C1 segment of cervical spinal cord (tissue), 14 donors: ENCODE measurements at places on chromosomes 7 and 10.

DNA sequence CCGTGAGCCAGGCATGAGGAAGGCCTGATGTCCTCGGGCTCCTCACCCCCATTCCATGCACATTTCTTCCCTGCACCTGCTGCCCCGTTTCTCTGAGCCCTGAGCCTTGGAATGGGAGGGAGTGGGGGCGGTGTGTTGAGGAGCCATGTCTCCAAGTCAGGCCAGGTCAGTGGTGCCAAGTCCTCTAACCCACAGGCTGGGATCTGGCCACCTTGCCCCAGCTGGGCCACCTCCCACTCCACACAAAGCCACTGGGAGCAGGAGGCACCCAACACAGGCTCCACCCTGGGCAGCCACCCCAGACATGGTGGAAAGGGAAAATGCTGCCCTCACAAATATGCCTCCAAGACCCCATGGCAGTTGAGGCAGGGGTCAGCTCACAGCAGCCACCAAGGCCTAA lies 27.7 kb downstream of the ZCCHC24 start:
- DNase-seq: no peak

DNA sequence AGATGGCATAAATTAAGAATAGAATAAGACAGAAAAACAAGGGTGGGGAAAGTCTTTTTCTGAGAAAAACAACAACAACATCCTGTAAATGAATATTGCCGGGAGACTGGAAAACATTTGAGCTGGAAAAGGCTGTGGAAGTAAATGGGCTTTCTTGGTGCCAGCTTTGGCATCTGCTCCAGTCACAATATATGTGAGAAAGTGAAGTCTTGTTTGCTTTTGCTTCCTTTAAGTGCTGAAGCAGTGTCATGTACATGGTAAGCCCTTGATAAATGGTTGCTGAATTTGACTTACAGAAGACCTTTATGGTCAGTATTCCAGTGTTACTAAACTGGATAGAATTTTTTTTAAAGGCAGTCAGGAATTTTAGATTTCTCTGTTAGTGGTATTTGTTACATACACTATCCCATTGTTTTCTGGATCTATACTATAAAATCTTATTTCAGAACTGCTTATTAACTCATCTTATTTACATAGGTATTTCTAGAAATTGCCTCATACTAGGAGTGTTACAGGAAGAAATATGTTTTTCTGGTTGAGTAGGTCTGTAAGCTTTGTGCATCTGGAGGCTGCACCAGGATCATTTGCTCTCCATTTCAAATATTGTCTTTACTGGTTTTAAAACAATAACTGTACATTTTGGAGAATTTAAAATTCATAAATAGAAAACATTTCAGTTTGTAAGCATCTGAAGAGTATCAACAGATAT lies 201.7 kb upstream of the FOXP2 start:
- no peak for DNase-seq

GRCh38 chr7:33845991-33846509 lies 59.3 kb upstream of the BMPER start:
- DNase-seq: no peak

GRCh38 chr10:103776878-103777591 lies 78.3 kb downstream of the SH3PXD2A start:
- no peak for DNase-seq

- no peak for DNase-seq
These were observed 67.8 kb upstream of the ATP6V0A4 start for GRCh38 chr7:138865843-138866242.

GRCh38 chr10:3700531-3701076 lies 84.4 kb downstream of the KLF6 start:
- no peak for DNase-seq

DNA sequence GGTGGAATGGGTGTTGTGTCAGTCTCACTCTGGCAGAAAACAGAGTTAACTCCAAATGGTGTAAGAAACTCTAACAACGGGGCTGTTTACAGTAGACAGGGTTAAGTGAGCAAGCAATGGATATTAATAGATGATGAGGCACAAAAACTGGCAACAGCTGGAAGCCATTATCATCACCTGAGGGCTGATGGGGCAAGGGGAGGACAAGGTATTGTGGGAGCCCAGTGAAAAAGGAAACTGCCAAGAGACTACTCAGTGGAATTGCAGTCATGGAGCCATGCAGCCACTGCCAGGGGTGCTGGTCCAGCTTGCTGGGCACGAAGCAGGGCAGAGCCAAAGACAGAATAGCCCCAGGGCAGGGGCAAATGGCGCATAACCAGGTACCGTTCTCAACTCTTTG lies 260.7 kb downstream of the BICC1 start:
- no peak for DNase-seq

- DNase-seq: no peak
These were observed 147.3 kb upstream of the PDE1C start for GRCh38 chr7:32217341-32218153.

- no peak for DNase-seq
These were observed 1.3 kb downstream of the FGFR2 start for GRCh38 chr10:121596689-121597503.

DNA sequence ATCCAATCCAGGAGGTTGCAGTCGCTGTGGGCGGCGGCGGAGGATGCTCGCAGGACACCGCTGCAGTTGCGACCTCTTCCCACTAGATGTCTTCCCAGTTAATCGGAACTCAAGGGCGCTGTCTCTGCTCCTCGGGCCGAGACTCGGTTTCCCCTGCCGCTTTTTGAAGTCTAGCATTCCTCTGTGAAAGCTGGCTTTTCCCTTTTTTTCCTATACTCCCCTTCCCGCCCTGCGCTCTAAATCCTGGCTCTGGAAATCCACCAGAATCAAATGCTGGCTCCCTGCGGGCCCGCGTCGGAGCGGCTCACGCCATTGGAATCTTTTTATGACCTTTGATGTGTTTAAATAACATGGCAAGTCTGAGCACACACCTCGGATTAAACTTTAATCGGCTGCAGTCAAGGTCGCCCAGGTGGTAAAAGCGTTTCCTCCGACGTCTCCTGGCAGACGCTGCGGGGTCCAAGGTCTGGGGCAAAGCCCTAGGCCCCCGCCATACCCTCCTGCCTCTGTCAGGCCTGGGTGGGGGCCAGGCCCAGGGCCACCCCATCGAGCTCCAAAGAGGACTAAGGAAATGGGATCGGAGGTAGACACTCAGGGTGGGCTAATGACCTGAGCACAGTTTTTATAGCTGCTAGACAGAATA lies 10.7 kb upstream of the HOXA13 start:
- DNase-seq: no peak

DNA sequence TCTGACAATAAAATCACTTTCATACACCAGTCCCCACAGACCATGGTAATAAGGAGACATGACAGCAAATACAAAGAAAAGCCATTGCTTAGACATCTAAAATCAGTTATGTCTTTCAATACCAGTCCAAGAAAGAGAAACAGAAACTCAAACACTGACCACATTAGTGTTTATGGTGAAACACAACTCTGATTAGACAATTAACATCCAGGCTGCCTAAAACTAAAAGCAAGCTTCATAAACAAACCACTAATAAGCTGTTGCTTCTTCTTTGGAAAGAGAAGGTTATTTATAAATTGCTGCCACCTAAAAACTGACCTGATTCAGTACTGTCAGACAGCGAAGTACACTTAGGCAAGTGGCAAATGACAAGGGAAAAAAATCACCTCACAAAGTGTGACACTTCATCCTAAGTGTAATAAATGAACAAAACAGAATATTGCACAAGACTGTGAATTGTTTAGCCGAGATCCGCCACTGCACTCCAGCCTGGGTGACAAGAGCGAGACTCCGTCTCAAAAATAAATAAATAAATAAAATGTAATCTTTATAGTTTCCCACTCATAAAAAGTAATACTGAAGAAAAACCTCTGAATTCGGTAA lies 277.4 kb downstream of the PARD3 start:
- no peak for DNase-seq

DNA sequence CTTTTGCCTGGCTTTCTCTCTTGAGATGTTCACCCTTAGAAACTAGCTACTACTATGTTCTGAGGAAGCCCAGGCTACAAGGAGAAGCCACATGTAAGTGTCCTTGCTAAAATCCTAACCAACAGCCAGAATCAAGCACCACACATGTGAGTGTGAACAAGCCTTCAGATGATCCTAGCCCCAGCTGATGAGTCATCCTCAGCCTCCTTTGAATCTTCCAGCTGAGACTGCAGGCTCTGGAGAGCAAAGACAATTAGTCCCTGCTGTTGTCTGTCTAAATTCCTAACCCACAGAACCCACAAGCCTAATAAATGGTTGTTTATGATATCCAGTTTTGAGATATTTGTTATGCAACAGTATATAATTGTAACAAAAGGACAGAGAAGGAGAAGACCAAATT lies 92.8 kb upstream of the TAC1 start:
- no peak for DNase-seq

DNA sequence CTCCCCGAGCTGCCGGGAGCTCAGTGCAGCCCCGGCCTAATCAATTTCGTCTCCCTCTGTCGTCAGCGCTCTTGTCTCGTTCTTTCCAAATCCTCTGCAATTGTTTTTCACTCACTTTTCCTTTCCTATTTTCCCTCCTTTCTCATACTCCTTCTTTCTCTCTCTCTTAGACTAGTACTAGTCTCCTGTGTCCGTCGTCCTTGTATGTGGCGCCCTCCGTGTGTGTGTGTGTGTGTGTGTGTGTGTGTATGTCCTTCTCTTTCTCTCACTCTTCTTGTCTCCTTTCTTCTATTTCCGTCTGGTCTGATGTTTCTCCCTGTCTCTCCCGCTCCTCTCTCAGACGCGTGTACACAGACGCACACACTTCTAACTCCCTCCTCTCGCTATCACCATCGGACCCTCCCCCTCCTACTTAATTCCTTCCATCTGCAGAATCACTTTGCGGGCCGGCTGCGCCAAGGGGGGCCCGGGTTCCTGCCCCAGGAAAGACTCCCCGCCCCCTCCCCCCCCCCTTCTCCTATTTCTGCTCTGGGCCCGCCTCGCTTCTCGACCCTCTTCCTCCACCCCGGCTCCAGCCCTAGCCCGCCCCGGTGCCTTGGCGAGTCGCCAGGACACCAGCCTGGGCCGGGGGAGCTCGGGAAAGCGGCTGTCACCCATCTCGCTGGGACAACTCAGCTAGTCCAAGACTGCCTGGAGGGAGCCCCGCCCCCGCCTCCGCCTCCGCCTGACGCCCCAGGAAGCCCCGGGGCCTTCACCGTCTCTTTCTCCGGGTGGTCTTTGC lies 743 bp upstream of the ZCCHC24 start:
- no peak for DNase-seq

DNA sequence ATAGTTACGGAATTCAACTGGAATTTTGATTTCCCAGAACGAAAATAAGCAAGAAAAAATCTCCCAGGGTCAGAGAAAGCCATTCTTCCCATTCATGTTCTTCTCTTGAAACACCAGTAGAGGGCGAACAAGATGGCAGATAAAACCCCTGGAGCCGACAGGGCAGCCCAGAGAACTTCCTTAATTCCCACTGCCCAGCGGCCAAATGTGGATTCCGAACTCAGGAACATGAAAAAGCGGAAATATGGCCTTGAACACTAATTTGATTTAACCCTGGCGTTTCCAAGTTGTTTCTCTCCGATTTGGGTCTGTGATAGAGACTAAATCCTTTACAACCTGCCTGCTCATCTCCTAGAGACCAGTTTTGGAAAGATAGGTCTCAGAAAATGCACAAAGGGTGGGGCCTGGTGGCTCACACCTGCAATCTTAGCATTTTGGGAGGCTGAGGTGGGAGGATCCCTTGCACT lies 100.7 kb upstream of the WAC start:
- peak; percentile 11 for DNase-seq

GRCh38 chr10:71395621-71396020 lies 1.1 kb upstream of the CDH23 start:
- DNase-seq: no peak

- DNase-seq: no peak
These were observed 69.2 kb downstream of the INHBA start for GRCh38 chr7:41633690-41634089.

DNA sequence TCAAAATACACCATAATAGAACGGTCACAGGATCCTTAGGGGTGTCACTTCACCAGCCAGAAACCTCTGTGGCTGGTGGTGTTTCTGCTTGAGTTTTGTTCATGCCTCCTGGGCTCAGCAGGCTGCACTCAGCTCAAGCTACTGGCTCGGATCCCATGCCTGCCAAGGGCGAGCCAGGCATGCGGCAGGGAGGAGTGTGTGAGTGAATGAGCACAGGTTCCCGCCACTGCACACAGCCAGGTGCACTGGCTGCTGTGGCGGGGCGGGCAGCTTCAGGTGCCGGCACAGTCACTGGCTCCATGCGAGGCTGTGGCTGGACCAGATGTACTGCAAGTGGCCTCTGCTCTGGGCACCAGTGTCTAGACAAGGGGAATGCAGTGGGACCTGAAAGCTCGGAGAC lies 29.5 kb downstream of the CLDN12 start:
- DNase-seq: no peak

GRCh38 chr10:119738962-119739361 lies 13.1 kb downstream of the INPP5F start:
- no peak for DNase-seq

DNA sequence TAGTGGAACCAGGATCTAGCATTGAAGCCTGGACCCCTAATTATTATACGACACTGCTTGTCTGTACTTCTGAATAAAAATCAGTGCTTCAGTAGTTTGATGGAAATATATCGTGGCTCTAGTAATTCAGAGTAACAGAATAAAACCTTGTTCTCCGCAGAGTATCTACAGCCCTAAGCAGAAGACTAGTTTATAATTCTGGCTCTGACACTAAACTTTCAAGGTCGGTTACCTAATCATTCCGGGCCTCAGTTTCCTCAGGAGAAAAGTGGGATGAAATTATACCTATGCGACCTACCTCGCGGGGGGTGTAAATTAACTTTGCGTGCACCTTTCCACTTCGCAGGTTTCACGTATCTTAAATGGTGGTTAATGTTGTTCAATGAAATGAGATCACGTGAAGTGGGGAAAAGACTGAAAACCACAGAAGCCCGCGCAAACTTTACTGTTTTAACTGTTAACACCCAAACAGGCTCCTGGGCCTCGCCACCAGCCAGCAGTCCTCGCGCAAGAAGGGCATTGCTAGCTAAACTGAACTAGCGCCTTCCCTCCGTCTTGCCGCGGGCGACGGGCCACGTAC lies 615 bp downstream of the THAP5 start:
- no peak for DNase-seq

DNA sequence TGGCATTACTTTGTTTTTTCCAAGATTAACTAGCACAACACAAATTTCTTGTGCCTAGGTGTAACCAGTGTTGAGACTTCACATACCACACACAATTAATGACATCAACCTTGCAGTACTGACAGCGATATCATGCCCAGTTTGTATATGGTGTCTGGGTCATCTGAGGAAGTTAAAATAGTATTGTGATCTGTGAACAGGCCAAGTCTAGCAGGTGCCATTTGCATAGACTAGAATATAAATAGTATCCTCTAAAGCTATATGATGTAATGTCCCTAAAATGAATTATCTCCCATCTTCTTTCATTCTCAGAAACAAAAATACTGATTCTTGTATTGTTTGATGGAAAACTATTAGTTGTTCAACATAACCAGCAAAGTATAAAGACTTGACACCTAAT lies 175.8 kb upstream of the KAT6B start:
- no peak for DNase-seq

GRCh38 chr10:101007915-101008822 lies 8.6 kb downstream of the LZTS2 start:
- peak; percentile 48 for DNase-seq

- no peak for DNase-seq
These were observed 20.8 kb upstream of the OPTN start for GRCh38 chr10:13078912-13079775.
